ENCODE measurements at places on chromosomes 11 and 22. TPM values are rescaled to one million over a fixed set of nuclear protein-coding genes. Genes with fewer than 3 reads are reported as not detected.
A peak's percentile ranks its signal among the peaks of the same experiment; 100 is the strongest.

PPME1 gene
- total RNA-seq = 40.7 TPM

PGA3 gene
- total RNA-seq = not detected

CCDC87 gene
- 0.88 TPM for total RNA-seq

CCDC82 gene
- 17.4 TPM for total RNA-seq

TMEM151A gene
- 1.2 TPM for total RNA-seq

GGTLC2 gene
- not detected for total RNA-seq

DNA sequence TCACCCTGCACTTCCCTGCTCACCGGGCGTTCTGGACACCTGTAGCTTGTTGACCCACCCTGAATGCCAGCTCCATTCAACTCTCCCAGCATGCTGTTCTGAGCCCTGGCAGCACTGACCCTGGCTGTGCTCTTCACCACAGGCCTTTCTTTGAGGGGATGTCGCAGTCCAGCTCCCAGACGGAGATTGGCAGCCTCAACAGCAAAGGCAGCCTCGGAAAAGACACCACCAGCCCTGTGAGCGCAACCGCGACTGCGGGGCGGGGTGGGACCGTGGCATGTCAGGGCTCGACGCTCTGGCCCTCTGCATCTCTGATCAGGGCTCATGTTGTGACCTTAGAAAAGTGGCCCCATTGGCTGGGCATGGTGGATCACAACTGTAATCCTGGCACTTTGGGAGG, 47.4 kb upstream of the RAB1B start:
- H3K4me1 ChIP-seq = no peaks in the 10 kb centered on the region
- H3K27ac ChIP-seq = no peak overlapping the region
- H3K27me3 ChIP-seq = no peaks in the 10 kb centered on the region
- H3K4me3 ChIP-seq = no peak overlapping the region

- H3K36me3 ChIP-seq = peaks cover 3% of the 10 kb centered on the region
- H3K27ac ChIP-seq = no peak overlapping the region
- H3K27me3 ChIP-seq = no peaks in the 10 kb centered on the region
- no peak overlapping the region for H3K4me3 ChIP-seq
Observed at GRCh38 chr22:40797427-40797826, 21.7 kb downstream of the SLC25A17 start.

DNA sequence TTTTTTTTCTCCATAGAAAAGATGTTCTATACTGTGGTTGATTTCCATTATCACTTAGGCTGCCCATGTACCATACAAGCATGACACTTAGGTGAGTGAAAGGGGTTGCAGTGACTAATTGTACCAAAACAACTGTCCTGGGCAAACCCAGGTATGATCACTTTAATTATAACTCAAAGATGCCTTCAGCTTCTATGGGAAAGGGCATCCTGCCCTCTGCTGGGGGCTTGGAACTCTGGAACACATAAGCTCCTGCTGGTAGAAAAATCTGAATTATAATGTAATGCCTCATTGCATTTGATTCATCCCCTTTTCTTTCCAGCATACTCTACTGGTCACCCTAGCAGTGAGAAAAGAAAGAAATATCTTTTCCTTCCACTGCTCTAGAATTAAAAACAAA, 206.3 kb downstream of the DDX10 start:
- DNase-seq = peak; percentile 33
- no peak overlapping the region for H3K4me3 ChIP-seq
- H3K27me3 ChIP-seq = no peaks in the 10 kb centered on the region
- H3K36me3 ChIP-seq = no peaks in the 10 kb centered on the region

DNA sequence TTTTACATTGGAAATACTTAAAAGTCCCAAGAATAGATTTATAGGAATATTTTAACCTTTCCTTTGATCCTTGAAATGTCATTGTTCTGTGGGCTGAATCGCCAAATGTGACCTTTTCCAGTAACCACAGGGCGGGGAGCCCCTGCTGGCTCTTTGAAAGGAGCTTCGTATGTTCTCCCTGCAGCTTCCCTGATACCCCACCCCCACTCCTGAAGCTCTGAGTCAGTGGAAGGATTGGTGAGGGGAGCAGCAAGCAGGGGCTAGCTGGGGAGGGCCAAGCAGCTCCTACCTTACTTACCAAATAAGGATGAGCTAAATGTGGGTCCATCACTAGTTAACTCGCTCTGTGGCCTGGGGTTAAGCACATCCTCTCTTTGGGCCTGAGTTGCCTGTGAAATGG, 87.7 kb downstream of the CHST1 start:
- no peaks in the 10 kb centered on the region for H3K36me3 ChIP-seq
- DNase-seq = no peak
- H3K4me3 ChIP-seq = no peak overlapping the region
- no peaks in the 10 kb centered on the region for H3K4me1 ChIP-seq
- H3K27ac ChIP-seq = no peak overlapping the region
- no peaks in the 10 kb centered on the region for H3K27me3 ChIP-seq

GRCh38 chr11:106794058-106794457, 224.2 kb downstream of the GUCY1A2 start:
- peaks cover under 1% of the 10 kb centered on the region for H3K36me3 ChIP-seq
- no peak overlapping the region for H3K27ac ChIP-seq
- H3K4me3 ChIP-seq = no peak overlapping the region
- no peaks in the 10 kb centered on the region for H3K27me3 ChIP-seq

GRCh38 chr11:60563553-60564235, 48.5 kb downstream of the MS4A13 start:
- no peaks in the 10 kb centered on the region for H3K4me1 ChIP-seq
- H3K36me3 ChIP-seq = peaks cover 4% of the 10 kb centered on the region
- no peak overlapping the region for H3K4me3 ChIP-seq
- peak; percentile 64 for DNase-seq
- H3K27ac ChIP-seq = no peak overlapping the region
- no peaks in the 10 kb centered on the region for H3K27me3 ChIP-seq

DNA sequence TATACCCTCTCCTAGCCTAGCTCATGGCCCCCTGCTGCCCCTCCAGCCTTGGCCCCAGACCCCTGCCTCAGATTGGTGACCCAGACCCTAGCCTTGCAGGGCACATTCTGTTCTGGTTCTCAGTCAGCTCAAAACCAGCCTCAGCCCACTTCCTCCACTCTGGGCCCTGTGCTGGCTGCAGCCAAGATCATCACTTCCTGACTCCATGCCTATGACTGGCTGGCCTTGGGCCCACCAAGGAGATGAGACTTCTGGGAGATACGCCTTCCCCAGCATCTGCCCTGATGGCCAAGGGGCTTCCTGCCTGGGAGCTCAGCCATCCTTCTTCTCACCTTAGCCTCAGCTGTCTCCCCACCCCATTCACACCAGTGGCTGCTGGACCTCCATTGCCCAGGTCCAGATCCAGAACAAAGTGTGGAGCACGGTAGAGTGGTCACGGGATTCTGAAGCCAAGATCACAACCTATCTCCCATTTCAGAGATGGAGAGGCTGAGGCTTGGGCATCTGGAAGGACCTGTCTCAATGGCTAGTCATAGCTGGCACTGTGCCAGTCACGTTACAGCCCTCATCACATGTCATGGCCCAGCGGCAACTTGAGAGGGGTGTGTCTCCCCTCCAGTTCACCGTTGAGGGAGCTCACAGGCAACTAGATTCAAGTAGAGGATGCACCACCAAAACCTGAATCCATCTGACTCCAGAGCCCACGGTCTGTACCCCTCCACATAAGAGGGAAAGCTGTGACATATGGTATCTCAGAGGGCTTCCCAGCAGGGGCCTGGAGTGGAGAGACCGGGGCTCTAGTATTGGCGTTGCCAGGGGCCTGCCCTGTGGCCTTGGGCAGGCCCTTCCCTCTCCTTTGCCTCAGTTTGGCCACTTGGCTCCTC, 43.0 kb upstream of the KLHL35 start:
- no peaks in the 10 kb centered on the region for H3K4me1 ChIP-seq
- DNase-seq = no peak
- H3K27ac ChIP-seq = no peak overlapping the region
- peak overlapping the region; percentile 7 for H3K4me3 ChIP-seq
- H3K36me3 ChIP-seq = no peaks in the 10 kb centered on the region
